ENCODE measurements at places on chromosomes 2 and 18. TPM values are rescaled to one million over a fixed set of nuclear protein-coding genes. Genes with fewer than 3 reads are reported as not detected.
A peak's percentile ranks its signal among the peaks of the same experiment; 100 is the strongest.

Gene IL1RN
- total RNA-seq, result 0.91 TPM

GRCh38 chr2:28904295-28904694, 9.8 kb downstream of the WDR43 start:
- no peak for DNase-seq
- H3K27ac ChIP-seq, result peak overlapping the region; percentile 48
- H3K4me3 ChIP-seq, result no peak overlapping the region
- H3K4me1 ChIP-seq, result peaks cover 11% of the 10 kb centered on the region

Gene UGT1A10
- total RNA-seq, result 0.12 TPM

GRCh38 chr18:2657788-2658458, 2.4 kb downstream of the SMCHD1 start:
- H3K36me3 ChIP-seq, result no peaks in the 10 kb centered on the region
- H3K4me1 ChIP-seq, result peaks cover 30% of the 10 kb centered on the region
- H3K4me3 ChIP-seq, result peak overlapping the region; percentile 91
- H3K27ac ChIP-seq, result peak overlapping the region; percentile 30
- DNase-seq, result no peak

DNA sequence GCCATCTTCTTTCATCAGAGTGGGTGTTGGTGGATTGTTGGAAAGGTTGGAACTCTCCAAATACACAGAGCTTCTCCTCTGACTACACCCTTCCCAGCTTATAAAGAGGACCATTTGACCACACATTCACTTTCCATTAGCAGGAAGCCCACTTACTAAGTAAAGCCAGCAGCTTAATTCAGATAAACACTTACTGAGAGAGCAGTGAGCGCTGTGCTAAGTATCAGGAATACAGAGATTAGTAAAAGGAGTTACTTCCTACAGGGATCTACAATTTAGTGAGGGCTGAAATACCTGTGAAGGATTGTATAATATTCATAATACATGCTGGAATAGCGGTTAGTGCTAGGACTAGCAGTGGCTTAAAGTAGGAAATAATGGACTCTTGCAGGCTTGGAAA, 343.0 kb downstream of the NYAP2 start:
- no peaks in the 10 kb centered on the region for H3K36me3 ChIP-seq
- H3K27ac ChIP-seq, result no peak overlapping the region
- no peaks in the 10 kb centered on the region for H3K4me1 ChIP-seq
- no peak overlapping the region for H3K4me3 ChIP-seq

Gene TTN
- 9,701 TPM for total RNA-seq

- H3K27me3 ChIP-seq, result no peaks in the 10 kb centered on the region
- H3K4me3 ChIP-seq, result no peak overlapping the region
- DNase-seq, result no peak
Observed at GRCh38 chr2:143674051-143674450, 544.8 kb downstream of the ARHGAP15 start.

Gene VWC2L
- total RNA-seq, result not detected

DNA sequence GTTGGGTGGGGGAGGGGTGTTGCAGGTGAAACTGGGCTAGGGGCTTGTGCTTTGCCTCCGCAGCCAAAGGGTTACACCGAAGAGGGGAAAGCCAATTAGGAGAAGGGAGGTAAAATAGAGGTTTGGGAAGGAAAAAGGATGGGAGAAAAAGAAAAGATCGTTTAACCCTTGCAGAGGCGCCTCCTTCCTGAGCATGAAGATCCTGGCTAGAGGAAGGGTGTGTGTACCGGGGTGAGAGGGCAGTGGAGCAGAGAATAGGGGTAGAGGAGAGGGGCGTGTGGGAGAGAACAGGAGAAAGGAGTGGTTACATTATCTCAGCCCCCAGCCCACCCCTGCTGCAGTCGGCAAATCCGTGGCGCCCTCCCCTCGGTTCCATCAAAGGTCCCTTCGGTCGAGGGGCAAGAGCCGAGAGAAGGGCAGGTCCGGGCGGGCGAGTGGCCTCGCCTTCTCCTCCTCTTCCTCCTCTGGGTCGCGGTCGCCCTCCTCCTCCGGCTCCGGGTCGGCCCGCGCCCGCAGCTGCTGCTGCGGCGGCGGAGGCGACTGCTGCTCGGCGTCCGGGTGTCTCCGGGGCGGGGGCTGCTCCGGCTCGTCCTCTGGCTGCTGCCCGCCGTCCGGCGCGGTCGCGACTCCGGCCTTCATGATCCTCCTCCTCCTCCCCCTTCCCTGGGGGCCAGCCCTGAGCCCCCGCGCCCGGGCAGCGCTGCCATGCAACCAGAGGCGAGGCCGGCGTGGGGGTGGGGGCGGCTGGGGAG, 1.1 kb downstream of the MARCHF4 start:
- DNase-seq, result no peak
- no peak overlapping the region for H3K4me3 ChIP-seq
- no peaks in the 10 kb centered on the region for H3K36me3 ChIP-seq
